ENCODE measurements at places on chromosomes 6 and 20. TPM values are rescaled to one million over a fixed set of nuclear protein-coding genes. Genes with fewer than 3 reads are reported as not detected.
A peak's percentile ranks its signal among the peaks of the same experiment; 100 is the strongest.

The PLA2G7 gene
- total RNA-seq = 0.10 TPM

The HEY2 gene
- total RNA-seq = not detected

The BMP6 gene
- 0.69 TPM for total RNA-seq

The TFAP2D gene
- not detected for total RNA-seq

The AHI1 gene
- total RNA-seq = 4.2 TPM

The SOX4 gene
- 103 TPM for total RNA-seq

The PPP1R3D gene
- total RNA-seq = 7.8 TPM

The SRSF3 gene
- total RNA-seq = 305 TPM

The COL10A1 gene
- total RNA-seq = not detected

The SDCBP2 gene
- total RNA-seq = 1.8 TPM

The IL17F gene
- total RNA-seq = not detected

GRCh38 chr6:156790711-156791319, 13.6 kb downstream of the ARID1B start:
- no peak for DNase-seq

DNA sequence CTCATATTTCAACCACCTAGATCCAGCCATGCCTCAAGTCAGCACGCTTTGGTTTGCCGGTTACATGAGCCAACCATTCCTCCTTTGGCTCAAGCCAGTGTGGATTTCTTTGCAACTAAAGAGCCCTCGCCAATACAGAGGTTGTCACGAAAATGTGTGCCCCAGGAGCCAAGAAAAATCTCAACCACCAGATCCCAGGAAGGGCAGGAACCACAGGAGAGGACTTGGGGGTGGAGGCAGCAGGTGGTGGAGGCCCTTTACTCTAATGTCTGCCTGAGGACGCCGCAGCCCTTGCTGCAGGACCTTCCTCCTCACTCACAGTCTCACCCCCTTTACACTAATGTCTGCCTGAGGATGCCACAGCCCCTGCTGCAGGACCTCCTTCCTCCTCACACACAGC, 144.8 kb upstream of the PHACTR3 start:
- DNase-seq = no peak

GRCh38 chr20:48676795-48677460, 150.9 kb downstream of the PREX1 start:
- DNase-seq = no peak

DNA sequence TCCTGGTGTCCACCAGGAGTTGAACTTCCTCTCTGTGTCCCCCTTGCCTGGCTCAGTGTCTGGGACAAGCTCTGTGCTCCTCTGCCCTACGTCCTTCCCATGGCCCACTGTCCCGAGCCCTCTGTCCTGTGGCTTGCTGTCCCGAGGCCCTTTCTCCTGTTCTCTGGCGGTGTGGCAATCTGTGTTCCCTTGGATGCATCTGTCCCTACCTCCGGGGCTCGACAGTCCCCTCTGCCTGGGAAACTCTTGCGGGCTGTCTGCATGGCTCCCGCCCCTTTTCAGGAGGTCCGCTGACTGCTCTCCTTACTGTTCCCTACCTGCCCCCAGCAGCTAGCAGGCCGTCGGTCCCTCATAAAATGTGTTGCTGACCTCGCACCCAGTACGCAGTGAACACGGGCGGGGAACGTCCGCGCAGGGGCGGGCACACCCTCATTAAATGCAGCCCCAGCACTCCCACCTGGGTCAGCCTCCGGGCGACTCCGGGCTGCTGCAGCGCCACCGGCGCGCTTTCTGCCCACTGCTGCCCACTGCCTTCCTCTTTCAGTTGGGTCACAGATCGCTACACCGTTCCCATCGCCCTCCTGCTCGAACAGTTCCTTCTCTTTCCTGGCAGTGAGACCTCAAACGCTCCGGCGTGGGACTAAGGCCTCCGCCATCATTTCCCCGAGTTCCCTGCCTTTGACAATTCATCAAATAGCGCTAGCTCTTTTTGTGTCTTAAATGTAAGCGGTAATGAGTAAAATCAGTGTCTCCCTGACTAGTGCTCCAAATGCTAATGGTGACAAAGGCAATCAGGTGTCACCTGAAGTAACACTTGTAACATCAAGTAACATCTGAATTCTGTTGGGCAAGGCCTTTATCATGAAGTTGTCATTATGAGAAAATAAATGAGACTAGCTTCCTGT, 60.5 kb downstream of the RSPH3 start:
- peak; percentile 7 for DNase-seq

DNA sequence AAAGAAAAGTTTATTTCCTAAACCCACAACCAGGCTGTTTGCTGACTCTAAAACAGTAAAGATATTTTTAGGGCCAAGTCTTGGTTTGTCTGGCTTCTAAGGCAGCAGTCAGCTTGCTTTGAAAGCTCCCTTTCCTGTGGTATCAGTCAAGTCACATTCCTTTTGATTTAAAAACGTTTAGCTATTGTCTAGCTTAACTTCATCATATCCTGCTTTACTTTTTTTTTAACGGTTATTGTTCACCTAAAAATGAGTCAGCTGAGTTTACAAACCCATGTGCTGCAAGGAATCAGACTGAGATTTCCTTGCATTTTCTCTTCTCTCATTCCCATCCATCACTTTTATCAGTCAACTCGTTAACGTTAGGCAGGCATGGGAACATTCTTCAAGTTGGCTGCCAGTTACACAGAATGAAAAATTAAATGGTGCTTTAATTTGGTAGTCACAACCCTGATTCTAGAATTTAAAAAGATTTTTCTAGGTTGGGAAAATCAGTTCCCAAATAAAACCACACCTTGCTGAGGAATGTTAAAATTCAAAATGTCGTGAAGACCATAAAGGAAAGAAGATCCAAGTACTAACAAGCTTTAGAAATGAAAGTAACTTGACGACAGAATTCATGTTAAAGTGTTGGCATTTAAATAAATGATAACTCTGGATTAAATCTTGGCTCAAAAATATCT, 45.9 kb downstream of the ELOVL5 start:
- DNase-seq = peak; percentile 99

- no peak for DNase-seq
Measured at GRCh38 chr6:122790028-122790422, 967 bp downstream of the SMPDL3A start.

DNA sequence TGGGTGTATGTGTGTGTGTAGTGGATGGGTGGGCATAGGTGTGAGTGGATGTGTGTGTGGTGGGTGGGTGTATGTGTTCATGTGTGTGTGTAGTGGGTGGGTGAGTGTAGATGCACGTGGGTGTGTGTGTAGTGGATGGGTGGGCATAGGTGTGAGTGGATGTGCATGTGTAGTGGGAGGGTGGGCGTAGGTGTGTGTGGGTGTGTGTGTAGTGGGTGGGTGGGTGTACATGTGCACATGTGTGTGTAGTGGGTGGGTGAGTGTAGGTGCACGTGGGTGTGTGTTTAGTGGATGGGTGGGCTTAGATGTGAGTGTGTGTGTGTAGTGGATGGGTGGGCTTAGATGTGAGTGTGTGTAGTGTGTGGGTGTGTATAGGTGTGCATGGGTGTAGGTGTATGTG, 104.4 kb downstream of the MYLK4 start:
- no peak for DNase-seq

DNA sequence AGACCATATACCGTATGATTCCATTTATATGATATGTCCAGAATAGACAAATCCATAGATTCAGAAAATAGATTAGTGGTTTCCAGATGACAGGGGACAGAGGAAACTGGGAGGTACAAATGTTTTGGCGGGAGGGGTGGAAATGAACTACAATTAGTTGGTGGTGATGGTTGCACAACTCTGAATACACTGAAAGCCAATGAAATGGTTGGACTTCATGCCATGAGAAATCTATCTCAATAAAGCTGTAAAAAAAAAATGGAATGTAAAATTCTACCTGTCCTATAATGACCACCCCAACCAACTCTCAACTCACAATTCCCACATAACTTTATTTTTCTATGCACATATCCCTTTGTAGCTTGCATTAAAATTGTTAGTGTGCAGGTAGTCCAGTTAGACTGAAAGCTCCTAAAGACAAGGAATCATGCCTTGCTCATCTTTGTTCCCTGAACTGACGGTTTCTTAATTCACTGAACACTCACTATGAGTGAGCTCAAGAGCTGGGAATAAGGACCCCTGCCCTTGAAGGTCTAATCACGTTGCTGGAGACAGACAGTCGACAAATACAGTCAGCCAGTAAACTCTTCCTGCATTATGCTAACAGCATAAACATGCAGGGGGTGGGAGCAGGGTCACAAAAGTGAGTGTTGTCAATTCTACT, 1.4 kb downstream of the DCDC2 start:
- peak; percentile 81 for DNase-seq

DNA sequence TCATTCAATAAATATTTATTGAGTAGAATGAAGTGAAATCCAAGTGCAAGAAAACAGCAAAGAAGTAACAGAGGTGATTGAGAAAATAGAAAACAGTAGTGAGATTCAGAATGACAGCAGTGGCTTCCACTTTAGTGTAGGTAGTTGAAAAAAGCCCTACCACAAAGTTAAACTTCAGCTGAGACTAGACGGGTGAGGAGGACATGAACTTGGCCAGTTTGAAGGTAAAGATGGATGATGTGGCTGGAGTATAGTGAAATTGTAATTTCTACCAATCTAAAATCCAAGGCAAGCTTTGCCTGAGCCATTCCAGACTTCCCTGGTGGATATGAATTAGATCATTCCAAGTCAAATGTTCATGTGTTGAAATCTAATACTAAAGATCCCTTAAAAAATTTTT, 32.6 kb upstream of the AHI1 start:
- no peak for DNase-seq

DNA sequence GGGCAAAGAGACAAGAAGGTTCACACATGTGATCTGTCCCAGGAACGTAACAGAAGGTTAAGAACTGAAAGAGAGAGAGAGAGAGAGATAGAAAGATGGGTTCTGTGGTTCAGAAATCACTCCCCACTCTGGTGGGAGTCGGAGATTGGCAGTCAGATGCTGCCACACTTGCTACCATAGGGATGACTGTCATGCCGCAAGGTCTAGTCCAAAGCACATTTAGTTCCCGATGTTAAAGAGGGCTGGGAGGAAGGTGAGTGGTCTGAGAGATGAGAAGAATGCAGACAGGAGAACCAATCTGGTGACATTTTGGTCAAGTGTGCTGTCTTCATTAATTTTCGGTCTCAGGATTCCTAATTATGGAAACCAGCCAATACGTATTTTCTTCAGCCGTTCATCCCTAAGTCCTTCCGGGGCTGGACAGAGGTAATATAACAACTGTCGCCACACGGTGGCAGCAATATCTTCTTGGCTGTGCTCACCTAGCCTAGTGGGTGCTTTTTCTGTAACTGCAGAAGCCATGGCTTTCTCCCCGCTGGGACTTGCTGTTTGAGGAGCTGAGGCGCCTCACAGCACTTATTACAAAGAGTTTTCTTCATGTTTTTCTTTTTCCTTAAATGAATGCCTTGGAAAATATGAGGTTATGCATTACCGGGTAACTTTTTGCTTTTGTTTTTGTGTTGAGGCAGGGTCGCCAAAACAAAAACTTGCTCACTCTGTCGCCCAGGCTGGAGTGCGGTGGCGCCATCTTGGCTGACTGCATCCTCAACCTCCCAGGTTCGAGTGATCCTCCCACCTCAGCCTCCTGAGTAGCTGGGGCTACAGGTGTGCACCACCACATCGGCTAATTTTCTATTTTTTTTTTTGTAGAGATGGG, 46.0 kb downstream of the SLC35D3 start:
- DNase-seq = peak; percentile 68

DNA sequence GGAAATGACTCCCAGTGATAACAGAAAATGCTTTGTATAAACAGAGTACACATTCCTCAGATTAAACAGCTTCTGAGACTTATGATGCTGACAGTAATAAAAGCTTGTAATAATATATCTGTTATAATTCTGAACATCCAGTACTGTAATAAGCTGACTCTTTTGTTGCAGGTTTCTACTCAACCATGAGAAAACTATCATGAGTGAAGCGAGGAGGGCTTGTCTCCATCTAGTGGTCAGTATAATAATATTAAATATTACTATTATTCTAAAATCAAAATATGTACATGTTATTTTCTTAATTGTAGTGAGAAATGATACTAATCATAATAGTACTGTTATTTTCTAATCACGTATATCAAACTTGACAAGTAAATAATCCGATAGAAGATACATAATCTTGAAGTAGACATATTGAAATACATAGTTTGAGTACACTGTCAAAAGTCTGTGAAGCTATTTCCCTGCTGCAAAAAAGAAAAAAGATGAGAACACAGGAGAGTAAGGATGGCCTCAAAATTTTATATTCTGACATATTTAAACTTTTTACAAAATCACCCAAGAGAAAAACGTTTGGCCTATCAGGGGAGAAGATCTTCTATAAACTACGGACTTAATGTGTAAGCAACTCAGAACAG, 183.1 kb downstream of the MOXD1 start:
- DNase-seq = peak; percentile 32

DNA sequence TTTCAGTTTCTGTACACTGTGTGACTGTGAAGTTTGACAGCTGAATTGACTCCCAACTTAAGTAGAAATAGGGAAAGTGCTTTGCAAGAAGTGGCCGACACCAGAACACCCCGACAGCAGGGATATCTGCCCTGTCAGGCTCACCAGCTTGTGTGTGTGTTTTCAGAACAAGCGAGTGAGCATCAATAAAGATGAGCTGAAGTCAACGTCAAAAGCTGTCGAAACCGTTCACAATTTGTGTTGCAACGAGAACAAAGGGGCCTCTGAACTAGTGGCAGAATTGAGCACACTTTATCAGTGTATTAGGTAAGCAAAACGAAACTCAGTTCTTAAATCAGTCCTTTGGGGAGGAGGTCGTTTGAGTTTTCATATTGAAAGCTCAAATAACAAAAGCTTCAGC, 10.7 kb downstream of the NELFCD start:
- no peak for DNase-seq

DNA sequence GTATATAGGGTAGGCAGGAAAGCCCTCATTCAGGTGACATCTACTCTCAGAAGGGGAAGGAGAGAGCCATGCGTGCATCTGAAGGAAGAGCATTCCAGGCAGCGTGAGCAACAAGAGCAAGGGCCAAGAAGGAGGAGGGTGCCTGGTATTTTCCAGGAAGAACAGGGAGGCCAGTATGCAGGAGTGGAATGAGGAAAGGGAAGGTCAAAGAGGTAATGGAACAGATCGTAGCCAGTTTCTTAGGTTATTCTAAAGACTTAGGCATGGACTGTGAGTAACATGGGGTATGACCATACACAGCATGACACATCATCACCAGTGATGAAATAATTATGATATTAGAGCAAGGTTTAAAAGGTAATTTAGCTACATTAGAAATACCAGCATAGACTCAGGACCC, 24.1 kb downstream of the ALDH8A1 start:
- peak; percentile 80 for DNase-seq

- DNase-seq = no peak
Measured at GRCh38 chr6:16539086-16539931, 222.0 kb downstream of the ATXN1 start.

GRCh38 chr6:98014442-98015201, 731.6 kb upstream of the MMS22L start:
- DNase-seq = no peak

DNA sequence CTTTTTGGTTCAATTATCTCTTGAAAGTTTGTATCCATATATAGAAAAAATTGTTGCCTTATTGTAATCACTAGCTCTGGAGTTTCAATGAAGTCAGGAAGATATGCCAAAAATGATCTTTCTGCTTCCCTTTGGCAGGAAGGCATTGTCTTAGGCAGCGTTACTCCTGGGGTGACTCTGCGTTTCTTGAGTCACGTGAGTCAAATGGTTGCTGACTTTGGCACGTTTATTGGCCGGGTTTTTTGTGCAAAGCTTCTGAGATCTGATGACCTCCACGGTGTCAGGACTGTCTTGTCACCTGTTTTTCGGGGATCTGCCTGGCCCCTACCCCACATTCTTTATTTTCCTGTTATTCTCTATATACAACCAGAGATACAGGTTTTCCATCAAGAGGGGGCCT, 10.4 kb downstream of the PHACTR3 start:
- DNase-seq = no peak

- no peak for DNase-seq
Measured at GRCh38 chr6:36717231-36717825, 19.7 kb downstream of the RAB44 start.
